Hematopoietic multipotent progenitor cell treated with erythropoietin and hydrocortisone succinate and interleukin-3 and kit ligand, for 17 days (in vitro differentiated cells): ENCODE measurements at places on chromosomes 3 and 15.

DNA sequence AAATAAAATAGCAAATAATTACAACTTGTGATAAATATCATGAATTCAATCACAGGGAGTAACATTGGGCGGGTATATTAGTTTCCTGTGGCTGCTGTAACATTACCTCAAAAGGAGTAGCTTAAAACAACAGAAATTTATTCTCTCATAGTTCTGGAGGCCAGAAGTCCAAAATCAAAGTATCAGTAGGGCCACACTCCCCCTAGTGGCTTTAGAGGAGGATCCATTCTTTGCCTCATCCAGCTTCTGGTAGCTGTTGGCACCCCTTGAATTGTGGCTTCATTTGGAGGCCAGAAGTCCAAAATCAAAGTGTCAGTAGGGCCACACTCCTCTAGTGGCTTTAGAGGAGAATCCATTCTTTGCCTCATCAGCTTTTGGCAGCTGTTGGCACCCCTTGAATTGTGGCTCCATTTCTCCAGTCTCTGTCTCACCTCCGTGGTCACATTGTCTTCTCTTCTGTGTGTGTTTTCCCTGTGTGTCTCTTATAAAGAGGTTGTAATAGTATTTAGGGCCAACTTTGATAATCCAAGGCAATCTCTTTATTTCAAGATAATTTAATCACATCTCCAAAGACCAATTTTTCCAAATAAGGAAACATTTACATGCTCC is 3.1 kb upstream of the CFAP20DC start:
- peak; percentile 76 for DNase-seq

- no peak for DNase-seq
These were observed 31.1 kb downstream of the DNAJC13 start for GRCh38 chr3:132448216-132448961.

- no peak for DNase-seq
These were observed 24.0 kb upstream of the SOX2 start for GRCh38 chr3:181687731-181688130.

DNA sequence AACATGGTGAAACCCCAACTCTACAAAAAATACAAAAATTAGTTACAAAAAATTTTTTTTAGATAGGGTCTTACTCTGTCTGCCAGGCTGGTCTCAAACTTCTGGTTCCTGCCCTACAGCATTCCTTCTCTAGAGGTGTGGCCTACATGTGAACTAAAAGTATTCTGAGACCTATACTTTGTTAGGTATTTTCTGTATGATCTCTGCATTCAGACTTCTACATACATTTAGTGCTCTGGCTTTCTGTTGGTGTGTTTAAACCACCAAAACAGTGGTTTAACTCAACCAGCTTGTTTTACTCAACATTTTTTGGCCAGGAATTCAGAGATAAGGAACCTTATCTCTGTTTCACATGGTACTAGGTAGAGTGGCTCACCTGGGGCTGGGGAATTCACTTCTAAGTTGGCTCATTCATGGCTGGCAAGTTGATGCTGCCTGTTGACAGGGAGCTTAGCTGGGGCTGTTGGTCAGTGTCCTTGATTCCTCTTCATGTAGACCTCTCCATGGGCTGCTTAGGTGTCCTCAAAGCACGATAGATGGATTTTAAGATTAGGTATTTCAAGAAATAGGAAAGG is 41.4 kb upstream of the BSN start:
- no peak for DNase-seq

- DNase-seq = no peak
These were observed 3.6 kb upstream of the RUVBL1 start for GRCh38 chr3:128127236-128127635.

DNA sequence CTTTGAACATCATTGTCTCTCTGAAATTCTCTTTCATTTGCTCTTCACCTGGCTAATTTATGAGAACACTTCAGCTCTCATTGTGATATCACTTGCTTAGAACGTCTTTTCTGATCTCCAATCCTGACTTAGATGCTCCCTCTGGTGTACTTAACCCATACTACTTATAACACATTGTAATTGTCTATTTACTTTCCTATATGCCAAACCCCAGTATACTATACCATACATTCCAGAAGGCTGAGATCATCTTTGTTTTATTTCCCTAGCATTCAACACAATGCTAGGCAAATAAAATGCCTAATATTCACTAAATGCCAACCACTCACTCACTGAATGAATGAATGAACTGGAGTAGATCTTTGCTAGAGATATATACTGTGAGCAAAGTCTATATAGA is 27.0 kb upstream of the PEX5L start:
- DNase-seq = no peak

GRCh38 chr15:84855136-84855535 is 29.3 kb upstream of the SLC28A1 start:
- no peak for DNase-seq

DNA sequence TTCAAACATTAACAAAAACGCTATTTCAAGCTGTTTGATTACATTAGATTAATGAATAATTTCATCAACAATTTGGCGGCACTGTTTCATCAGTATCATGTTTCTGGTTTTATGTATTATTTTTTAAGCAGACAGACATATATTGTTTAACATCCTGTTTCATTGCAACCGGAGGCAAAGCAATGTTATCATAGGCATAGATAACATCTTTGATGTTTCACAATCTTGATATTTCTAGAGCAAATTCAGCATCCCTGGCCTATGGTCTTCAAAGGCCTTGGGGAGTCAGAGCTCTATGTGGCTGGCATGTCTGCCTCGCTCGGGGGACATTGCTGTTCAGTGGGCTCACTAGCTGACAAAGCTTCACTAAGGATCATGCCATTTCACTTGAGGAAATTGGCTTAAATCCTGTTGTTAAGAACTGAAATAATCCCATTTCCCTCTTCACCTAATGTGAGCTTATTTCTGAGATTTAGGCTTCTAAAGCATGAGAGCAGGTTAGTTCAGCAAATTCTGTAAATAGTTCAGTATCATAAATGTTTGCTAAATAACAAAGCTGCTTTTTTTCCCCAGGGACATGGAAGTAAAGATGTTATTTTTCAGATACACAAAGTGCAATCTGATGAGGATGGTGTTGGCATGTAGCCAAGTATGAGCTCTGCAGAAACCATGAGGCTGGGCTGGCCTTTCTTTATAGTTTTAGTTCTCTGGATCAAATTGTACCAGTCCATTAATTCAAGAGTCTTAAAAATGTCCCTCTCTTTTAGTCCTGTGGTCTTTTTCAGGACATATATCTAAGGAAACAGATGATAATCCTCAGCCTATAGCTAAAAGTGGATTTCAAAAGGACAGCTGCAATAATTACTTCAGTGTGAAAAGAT is 941.4 kb downstream of the PLOD2 start:
- no peak for DNase-seq

- DNase-seq = no peak
These were observed 37.0 kb downstream of the RLBP1 start for GRCh38 chr15:89184357-89184756.

DNA sequence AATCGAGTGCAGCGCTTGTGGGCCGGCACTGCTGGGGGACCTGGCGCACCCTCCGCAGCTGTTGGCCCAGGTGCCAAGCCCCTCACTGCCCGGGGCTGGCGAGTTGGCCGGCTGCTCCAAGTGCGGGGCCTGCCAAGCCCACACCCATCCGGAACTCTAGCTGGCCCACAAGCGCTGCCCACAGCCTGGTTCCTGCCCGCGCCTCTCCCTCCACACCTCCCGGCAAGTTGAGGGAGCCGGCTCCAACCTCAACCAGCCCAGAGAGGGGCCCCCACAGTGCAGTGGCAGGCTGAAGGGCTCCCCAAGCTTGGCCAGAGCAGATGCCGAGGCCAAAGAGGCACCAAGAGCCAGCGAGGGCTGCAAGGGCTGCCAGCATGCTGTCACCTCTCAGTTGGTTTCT is 73.4 kb downstream of the PLXNA1 start:
- no peak for DNase-seq

- peak; percentile 29 for DNase-seq
These were observed 25.1 kb downstream of the DTWD1 start for GRCh38 chr15:49645941-49646340.

GRCh38 chr3:184198509-184198908 is 12.5 kb downstream of the ABCF3 start:
- no peak for DNase-seq

GRCh38 chr3:13018043-13018451 is 55.2 kb downstream of the IQSEC1 start:
- DNase-seq = peak; percentile 63
